Bronchial smooth muscle cell (primary cell): ENCODE measurements at places on chromosomes 16 and 17. TPM values are rescaled to one million over a fixed set of nuclear protein-coding genes. Genes with fewer than 3 reads are reported as not detected.

GINS3 gene
- 1.0 and 1.1 TPM in 2 replicates for total RNA-seq

ARL5C gene
- total RNA-seq = under 0.01 TPM in 1 of 2 replicates, not detected in the other

TNFRSF17 gene
- total RNA-seq = not detected in 2 replicates

TBC1D3G gene
- not detected in 2 replicates for total RNA-seq

TMC8 gene
- not detected in 2 replicates for total RNA-seq

PRPSAP1 gene
- 24.7 and 40.4 TPM in 2 replicates for total RNA-seq

OR1F1 gene
- total RNA-seq = not detected in 2 replicates

NPIPB6 gene
- 0.47 and 0.94 TPM in 2 replicates for total RNA-seq

KIF2B gene
- total RNA-seq = not detected in 2 replicates

ABI3 gene
- total RNA-seq = not detected in 2 replicates

TBX6 gene
- total RNA-seq = 0.16 and 0.26 TPM in 2 replicates

REXO5 gene
- total RNA-seq = 5.7 TPM in 2 replicates

NOG gene
- under 0.01 TPM in 1 of 2 replicates, not detected in the other for total RNA-seq

OTOA gene
- under 0.01 and 0.09 TPM in 2 replicates for total RNA-seq

LGALS9C gene
- total RNA-seq = not detected in 2 replicates

GPR179 gene
- total RNA-seq = 0.09 TPM in 1 of 2 replicates, not detected in the other

EPX gene
- not detected in 2 replicates for total RNA-seq

KRT24 gene
- not detected in 2 replicates for total RNA-seq

ALOXE3 gene
- total RNA-seq = under 0.01 TPM in 1 of 2 replicates, not detected in the other

B9D1 gene
- 30.5 and 44.1 TPM in 2 replicates for total RNA-seq

VPS35L gene
- 29.3 and 40.4 TPM in 2 replicates for total RNA-seq

CCDC78 gene
- total RNA-seq = 0.34 and 2.0 TPM in 2 replicates

TAC4 gene
- not detected in 2 replicates for total RNA-seq

CEP295NL gene
- 2.2 and 2.8 TPM in 2 replicates for total RNA-seq

PLSCR3 gene
- total RNA-seq = 15.5 and 15.9 TPM in 2 replicates

DDX28 gene
- 8.5 and 9.1 TPM in 2 replicates for total RNA-seq

C16orf96 gene
- under 0.01 TPM in 2 replicates for total RNA-seq

NACA2 gene
- total RNA-seq = not detected in 2 replicates

KCNG4 gene
- total RNA-seq = under 0.01 TPM in 1 of 2 replicates, not detected in the other

GTF3C1 gene
- total RNA-seq = 79.9 and 93.9 TPM in 2 replicates

ZPBP2 gene
- not detected in 2 replicates for total RNA-seq

KCNH6 gene
- total RNA-seq = not detected in 2 replicates

CBX2 gene
- total RNA-seq = 0.32 and 1.2 TPM in 2 replicates

ADGRG3 gene
- total RNA-seq = not detected in 2 replicates

IRX5 gene
- 0.09 TPM in 1 of 2 replicates, not detected in the other for total RNA-seq

CTF1 gene
- 0.94 and 4.3 TPM in 2 replicates for total RNA-seq

KLHL10 gene
- 0.16 and 0.17 TPM in 2 replicates for total RNA-seq

CHRNE gene
- 0.47 and 1.2 TPM in 2 replicates for total RNA-seq
